DMS153 (cell line): ENCODE measurements at places on chromosomes 6 and 20.

DNA sequence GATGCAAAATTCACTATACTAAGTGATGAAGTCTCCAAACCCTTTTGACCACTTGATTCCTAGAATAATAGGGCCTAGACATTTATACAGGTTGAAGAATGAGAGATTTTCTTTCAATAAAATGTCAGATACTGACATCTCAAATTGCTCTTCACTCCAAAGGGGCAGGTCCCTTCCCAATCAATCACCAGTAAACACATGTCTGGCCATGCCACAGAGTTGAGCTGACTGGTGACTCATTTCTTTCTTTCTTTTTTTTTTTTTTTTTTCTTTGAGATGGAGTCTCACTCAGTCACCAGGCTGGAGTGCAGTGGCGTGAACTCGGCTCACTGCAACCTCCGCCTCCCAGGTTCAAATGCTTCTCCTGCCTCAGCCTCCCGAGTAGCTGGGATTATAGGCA, 388.6 kb upstream of the BTBD3 start:
- DNase-seq: no peak

DNA sequence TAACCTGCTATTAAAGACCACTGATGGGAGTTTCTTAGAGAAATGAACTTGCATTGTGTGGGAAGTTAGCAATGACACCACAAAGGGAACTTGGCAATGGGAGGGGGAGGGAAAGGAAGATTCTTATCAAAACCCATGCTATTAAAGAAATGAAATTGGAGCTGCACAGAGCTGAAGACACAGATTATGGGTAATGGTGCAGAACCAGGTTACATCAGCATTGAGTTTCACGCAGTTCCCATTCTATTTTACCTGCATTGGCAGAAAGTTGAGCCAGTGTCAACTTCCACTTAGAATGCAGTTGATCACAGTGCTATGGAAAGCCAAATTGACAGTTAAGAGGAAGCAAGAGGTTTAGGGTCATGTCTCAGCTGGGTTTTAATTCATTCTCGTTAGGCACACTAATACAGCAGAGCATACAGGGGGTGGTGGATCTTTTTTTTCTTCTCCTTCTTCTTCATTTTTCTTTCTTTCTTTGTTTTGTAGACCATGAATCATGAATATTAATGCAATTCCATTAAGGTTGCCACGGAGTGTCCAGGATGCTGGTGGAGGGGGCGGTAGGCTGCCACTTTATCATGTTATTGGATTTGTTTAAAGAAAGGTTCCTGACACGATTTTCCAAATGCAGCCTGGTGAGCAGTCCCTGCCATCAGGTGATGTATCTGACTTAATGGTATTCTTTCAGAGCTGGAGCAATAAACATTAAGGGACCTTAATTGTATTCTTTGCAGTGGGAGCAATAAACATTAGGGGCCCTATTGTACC, 1092.0 kb upstream of the MAP3K7 start:
- DNase-seq: no peak

DNA sequence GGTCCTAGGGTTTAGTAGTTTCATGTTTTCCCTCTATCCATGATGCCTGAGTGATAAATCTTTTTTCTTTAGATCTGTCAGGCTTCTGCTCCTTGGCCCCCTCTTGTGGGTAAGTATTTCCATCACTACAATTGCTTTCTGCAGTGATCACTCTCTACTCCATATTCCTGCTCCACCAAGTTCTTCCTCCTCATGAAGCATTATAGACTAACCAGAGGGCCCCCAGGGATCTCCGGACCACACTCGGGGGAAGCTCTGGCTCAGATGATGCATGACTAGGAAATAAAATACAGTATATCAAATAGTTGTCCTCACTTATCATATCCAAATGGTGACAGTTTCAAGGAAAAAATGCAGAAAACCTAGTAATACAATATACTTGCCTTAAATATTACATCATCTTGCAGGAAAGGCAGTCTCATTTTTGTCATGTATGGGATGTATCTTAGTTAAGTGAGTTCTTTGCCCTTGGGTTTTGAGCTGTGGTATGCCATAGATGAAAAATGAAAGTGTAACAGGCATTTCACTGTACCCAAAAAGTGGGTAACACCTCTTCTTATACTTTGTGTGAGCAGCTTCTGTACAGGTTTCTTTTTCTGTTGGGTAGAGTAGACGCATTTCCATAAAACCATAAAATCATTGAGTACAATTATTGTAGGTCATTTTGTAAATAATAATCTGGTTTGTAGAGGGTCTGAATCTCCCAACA, 200.9 kb upstream of the EYA4 start:
- DNase-seq: no peak

DNA sequence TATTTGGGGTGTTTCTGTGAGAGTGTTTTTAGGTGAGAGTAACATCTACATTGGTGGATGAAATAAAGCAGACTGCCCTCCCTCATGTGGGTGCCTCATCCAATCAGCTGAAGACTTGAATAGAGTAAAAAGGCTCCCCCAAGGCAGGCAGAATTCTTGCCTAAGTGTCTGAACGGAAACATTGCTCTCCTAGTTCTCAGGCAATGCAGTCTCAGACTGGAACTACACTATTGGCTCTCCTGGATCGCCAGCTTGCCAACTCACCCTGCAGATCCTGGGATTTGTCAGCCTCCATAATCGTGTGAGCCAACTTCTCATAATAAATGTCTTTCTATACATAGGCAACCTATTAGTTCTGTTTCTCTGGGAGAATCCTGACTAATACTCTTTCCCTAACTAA, 5.5 kb upstream of the TMEM170B start:
- no peak for DNase-seq

GRCh38 chr6:157219201-157220200, 103.8 kb downstream of the TMEM242 start:
- no peak for DNase-seq

GRCh38 chr6:20486641-20487040, 47.6 kb upstream of the CDKAL1 start:
- no peak for DNase-seq
